Ascending aorta (tissue), 2 donors: ENCODE measurements at places on chromosomes 7 and 10. TPM values are rescaled to one million over a fixed set of nuclear protein-coding genes. Genes with fewer than 3 reads are reported as not detected.
A peak's percentile ranks its signal among the peaks of the same experiment; 100 is the strongest.

DPP6 gene
- not detected for total RNA-seq

BAMBI gene
- total RNA-seq, result 16.3 TPM

- no peak for DNase-seq
- H3K27ac ChIP-seq, result no peak overlapping the region
- peaks cover 13% of the 10 kb centered on the region for H3K4me1 ChIP-seq
- H3K36me3 ChIP-seq, result no peaks in the 10 kb centered on the region
These were observed 274 bp downstream of the PITX3 start for GRCh38 chr10:102241032-102241443.

- no peak overlapping the region for H3K4me3 ChIP-seq
- H3K27me3 ChIP-seq, result no peaks in the 10 kb centered on the region
- DNase-seq, result no peak
- H3K36me3 ChIP-seq, result no peaks in the 10 kb centered on the region
These were observed 65.4 kb upstream of the APBB1IP start for GRCh38 chr10:26372513-26373354.

GRM8 gene
- total RNA-seq, result not detected

DNA sequence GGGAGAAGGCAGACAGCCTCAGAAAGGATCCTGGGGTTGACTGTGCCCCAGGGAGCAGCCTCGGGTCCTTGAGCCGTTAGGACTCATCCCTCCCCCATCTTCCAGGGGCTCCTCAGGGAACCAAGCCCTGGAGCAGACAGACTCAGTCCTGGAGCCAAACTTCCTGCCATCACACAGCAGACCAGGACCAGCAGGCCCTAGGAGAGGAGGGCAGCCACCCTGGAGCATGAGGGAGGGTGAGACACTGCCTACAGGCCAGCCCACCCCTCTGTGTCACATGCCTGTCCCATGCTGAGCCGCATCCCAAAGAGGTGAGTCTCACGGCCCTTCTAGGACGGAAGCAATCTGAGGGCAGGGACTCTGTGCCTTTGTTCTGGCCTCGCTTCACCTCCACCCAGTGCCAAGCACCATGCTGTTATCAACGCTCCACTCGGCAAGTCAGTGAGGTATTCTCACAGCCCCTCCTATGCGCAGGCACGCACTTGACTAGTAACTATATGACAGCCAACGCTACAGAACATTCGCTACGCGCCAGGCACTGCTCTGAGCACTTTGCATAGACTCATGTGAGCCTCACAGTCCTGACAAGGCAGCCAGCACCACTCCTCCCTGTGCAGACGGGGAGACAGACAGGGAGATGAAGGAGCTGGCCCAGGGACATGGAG is 19.1 kb downstream of the MAD1L1 start:
- no peak for DNase-seq
- H3K4me1 ChIP-seq, result no peaks in the 10 kb centered on the region
- H3K27me3 ChIP-seq, result no peaks in the 10 kb centered on the region
- H3K27ac ChIP-seq, result no peak overlapping the region
- H3K4me3 ChIP-seq, result no peak overlapping the region

DNA sequence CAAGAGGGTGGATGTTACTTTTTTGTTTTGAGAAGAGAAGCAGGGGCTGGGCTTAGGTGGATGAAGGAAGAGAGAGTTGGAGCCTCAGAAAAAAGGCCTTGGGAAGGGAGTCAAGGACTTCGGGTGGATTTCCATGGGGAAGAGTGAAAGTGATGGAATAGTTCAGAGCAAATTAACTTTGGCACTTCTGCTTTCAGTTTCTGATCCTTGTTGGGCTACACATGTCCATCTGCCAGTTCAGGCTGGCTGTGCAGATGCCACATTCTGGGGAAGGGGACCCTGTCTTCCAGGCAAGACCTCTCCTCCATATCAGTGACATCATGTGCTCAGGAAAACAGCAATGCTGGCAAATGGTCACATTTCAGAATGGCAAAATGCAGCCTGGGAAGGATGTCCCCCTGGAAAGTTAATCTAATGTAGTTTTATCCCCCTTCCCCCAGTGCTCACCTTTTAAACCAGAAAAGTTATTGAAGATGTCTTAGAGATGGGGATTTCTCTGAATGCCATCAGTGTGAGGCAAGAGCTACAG is 86.0 kb downstream of the WDFY4 start:
- H3K4me1 ChIP-seq, result no peaks in the 10 kb centered on the region
- H3K4me3 ChIP-seq, result no peak overlapping the region
- H3K27me3 ChIP-seq, result no peaks in the 10 kb centered on the region
- no peak overlapping the region for H3K27ac ChIP-seq
- no peaks in the 10 kb centered on the region for H3K36me3 ChIP-seq

DNA sequence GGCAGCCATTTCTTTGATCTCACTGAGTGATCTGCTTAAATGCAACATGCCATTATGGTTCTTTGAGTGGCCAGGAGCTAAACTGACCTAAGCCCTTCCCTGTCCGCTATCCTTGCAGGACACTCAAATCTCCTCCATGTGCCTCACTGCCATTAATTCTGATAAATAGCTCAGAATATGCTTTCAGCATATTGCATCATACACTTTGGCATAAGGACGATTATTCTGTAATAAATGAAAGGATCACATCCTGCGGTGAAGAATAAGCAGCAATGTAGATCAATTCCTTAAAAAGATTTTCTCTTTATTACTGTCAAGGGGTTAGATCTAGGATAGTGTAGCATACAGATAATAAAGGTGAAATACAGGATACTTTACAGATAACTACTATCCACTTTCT is 231.8 kb upstream of the CTBP2 start:
- H3K4me3 ChIP-seq, result no peak overlapping the region
- H3K4me1 ChIP-seq, result no peaks in the 10 kb centered on the region
- no peaks in the 10 kb centered on the region for H3K27me3 ChIP-seq

GRCh38 chr10:117360016-117360415 is 15.2 kb downstream of the PDZD8 start:
- no peak for DNase-seq
- no peaks in the 10 kb centered on the region for H3K36me3 ChIP-seq
- peaks cover 3% of the 10 kb centered on the region for H3K4me1 ChIP-seq
- no peak overlapping the region for H3K27ac ChIP-seq
- H3K4me3 ChIP-seq, result no peak overlapping the region

DNA sequence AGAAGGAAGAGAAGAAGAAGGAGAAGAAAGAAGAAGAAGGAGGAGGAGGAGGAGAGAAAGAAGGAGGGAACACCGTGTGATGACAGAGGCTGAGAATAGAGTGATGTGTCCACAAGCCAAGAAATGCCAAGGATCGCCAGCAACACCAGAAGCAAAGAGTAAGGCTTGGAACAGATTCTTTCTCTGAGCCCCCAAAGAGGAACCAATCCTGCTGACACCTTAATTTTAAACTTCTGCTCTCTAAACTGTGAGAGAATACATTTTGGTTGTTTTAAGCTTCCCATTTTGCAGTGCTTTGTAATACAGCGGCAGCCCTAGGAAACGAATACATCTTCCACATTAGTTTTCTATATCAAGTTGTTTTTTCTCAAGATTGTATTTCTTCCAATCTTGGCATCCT is 13.9 kb upstream of the WNT8B start:
- no peaks in the 10 kb centered on the region for H3K27me3 ChIP-seq
- DNase-seq, result no peak
- no peak overlapping the region for H3K27ac ChIP-seq
- H3K4me3 ChIP-seq, result no peak overlapping the region

GPNMB gene
- total RNA-seq, result 46.4 TPM

- DNase-seq, result no peak
- H3K4me1 ChIP-seq, result no peaks in the 10 kb centered on the region
- no peak overlapping the region for H3K4me3 ChIP-seq
- H3K27me3 ChIP-seq, result no peaks in the 10 kb centered on the region
- H3K27ac ChIP-seq, result no peak overlapping the region
These were observed 37.6 kb downstream of the EEPD1 start for GRCh38 chr7:36190447-36191291.

DNA sequence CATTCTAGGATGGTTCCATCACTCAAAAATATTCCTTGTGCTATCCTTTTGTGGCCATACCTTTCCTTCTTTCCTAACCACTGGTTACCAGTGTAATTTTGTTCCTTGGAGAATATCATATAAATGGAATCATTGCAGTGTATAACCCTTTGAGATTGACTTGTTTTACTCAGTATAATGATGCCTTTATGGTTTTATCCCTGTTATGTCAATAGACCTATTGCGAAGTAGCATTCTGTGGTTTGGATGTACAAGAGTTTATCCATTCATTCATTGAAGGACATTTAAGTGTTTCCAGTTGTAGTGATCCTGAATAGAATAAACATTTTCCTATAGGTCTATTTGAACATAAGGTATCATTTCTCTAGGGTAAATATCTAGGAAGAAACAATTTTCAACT is 54.2 kb downstream of the RBM33 start:
- H3K27ac ChIP-seq, result no peak overlapping the region
- no peaks in the 10 kb centered on the region for H3K4me1 ChIP-seq
- peaks cover 28% of the 10 kb centered on the region for H3K36me3 ChIP-seq
- H3K4me3 ChIP-seq, result no peak overlapping the region
- no peak for DNase-seq

NYAP1 gene
- total RNA-seq, result 0.96 TPM

DNA sequence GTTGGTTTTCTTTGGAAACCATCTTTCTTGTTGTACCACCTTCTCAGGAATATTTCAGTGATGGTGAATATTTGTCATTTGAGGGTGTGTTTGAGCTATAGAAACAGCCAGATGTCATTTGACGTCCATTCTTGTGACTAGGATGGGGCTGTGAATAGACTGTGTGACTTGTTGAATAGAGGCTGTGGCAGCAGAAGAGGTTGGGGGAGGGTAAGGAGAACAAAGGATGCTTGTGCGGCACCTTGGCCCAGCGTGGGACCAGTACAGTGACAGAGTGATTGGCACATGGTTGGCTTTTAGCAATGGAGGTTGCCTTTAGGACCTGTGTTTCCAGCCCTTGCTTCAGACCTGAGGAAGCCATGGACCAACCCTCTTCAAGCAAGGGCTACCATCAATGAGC is 11.3 kb downstream of the DMBT1 start:
- H3K4me1 ChIP-seq, result no peaks in the 10 kb centered on the region
- H3K36me3 ChIP-seq, result no peaks in the 10 kb centered on the region
- H3K27me3 ChIP-seq, result no peaks in the 10 kb centered on the region
- DNase-seq, result no peak
- H3K4me3 ChIP-seq, result no peak overlapping the region

RPEL1 gene
- not detected for total RNA-seq

WIPF3 gene
- total RNA-seq, result 4.6 TPM

DNA sequence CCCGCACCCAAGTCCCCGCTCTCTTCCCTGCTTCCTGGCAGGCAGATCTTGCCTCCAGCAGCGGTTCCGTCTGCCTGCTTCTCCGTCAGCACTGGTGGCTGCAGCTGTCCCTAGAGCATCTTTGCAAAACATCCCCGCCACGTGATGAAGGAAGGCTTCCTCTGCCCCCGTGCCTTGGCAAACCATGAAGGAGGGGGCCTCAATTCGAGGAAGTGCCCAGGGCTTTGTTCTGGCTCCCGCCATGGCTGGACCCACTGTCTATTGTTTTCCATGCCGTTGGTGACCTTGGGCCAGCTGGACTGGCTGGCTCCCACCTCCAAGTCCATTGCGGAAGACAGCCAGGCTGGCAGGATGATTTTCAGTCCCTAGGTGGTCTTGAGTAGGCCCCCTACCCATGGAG is 13.2 kb upstream of the AQP1 start:
- no peak for DNase-seq
- H3K27ac ChIP-seq, result no peak overlapping the region
- no peaks in the 10 kb centered on the region for H3K36me3 ChIP-seq
- H3K4me3 ChIP-seq, result no peak overlapping the region

ANKIB1 gene
- total RNA-seq, result 27.4 TPM

TMEM176B gene
- 42.5 TPM for total RNA-seq

SH3PXD2A gene
- 50.0 TPM for total RNA-seq

PRKG1 gene
- total RNA-seq, result 50.2 TPM

DNA sequence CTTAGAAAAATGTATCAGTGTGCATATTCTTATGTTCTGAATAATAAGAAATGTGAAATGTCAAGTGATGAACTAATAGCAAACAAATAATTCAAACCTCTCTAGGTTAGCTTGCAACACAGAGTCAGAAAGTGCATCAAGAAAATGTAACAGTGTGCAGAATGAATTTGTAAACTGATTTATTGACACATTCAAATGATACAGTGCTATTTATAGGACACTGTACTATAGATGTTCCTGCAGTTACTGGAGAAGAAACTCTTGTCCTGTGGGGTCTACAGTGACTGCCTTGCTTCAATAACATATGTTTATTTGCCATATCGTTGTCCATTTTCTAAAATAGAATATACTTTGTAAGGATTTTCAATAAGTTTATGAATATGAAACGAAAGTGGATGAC is 639.0 kb downstream of the CNTNAP2 start:
- H3K27ac ChIP-seq, result no peak overlapping the region
- no peaks in the 10 kb centered on the region for H3K27me3 ChIP-seq
- no peak for DNase-seq
- no peak overlapping the region for H3K4me3 ChIP-seq
- no peaks in the 10 kb centered on the region for H3K36me3 ChIP-seq

- no peak for DNase-seq
- no peaks in the 10 kb centered on the region for H3K4me1 ChIP-seq
- no peak overlapping the region for H3K27ac ChIP-seq
- no peaks in the 10 kb centered on the region for H3K27me3 ChIP-seq
- H3K4me3 ChIP-seq, result no peak overlapping the region
These were observed 39.8 kb upstream of the CDK13 start for GRCh38 chr7:39910108-39910869.

- no peaks in the 10 kb centered on the region for H3K4me1 ChIP-seq
- no peaks in the 10 kb centered on the region for H3K27me3 ChIP-seq
- DNase-seq, result no peak
- no peaks in the 10 kb centered on the region for H3K36me3 ChIP-seq
- no peak overlapping the region for H3K27ac ChIP-seq
- no peak overlapping the region for H3K4me3 ChIP-seq
These were observed 48.3 kb downstream of the BUB3 start for GRCh38 chr10:123202506-123202905.

GTPBP10 gene
- total RNA-seq, result 4.5 TPM

- no peaks in the 10 kb centered on the region for H3K36me3 ChIP-seq
- H3K27ac ChIP-seq, result no peak overlapping the region
- DNase-seq, result no peak
- H3K4me1 ChIP-seq, result no peaks in the 10 kb centered on the region
- no peaks in the 10 kb centered on the region for H3K27me3 ChIP-seq
These were observed 165.4 kb downstream of the BMPER start for GRCh38 chr7:34070511-34071323.

PTN gene
- 10.4 TPM for total RNA-seq

CCDC172 gene
- total RNA-seq, result not detected

DNA sequence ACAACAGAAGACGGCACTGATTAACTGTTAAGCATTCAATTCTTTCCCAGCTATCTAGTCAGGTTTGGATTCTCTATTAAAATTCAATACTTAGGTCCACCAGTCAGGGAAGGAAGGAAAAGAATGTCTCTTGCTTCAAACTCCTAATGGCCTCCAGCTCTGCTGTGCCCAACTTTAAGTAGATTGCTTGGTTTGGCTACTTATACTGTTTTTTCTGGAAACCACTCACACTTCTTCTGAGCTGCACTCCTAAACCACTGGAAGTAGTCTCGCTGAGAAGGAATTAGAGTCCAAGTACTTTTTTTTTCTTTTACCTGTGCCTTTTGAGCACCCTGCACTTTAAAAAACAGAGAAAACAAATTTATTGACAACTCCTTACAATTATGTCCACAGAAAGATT is 26.7 kb upstream of the COL1A2 start:
- H3K27ac ChIP-seq, result peak overlapping the region; percentile 85
- H3K36me3 ChIP-seq, result no peaks in the 10 kb centered on the region
- H3K27me3 ChIP-seq, result no peaks in the 10 kb centered on the region
- peak overlapping the region; percentile 51 for H3K4me3 ChIP-seq
